ENCODE measurements at places on chromosomes 16 and 17.

DNA sequence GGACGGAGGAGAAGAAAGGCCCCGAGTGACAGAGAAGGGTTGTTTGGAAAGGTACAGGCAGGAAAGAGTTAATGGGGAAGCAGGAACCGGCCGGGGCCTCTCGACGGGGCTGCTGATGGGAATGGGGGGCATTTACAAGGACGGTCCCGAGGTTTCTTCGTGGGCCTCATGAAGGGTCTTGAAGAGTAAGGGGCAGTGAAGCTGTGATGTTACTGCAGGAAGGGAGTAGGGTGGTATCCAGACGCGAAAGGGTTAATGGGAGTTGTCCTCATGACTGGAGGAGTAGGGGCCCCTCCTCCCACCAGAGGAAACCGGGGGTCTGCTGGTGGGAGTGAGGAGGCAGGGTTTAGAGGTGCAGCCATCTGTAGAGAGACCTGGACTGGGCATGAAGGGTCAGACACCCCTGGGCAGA is 481 bp downstream of the PDK2 start:
- DNase-seq, result no peak

DNA sequence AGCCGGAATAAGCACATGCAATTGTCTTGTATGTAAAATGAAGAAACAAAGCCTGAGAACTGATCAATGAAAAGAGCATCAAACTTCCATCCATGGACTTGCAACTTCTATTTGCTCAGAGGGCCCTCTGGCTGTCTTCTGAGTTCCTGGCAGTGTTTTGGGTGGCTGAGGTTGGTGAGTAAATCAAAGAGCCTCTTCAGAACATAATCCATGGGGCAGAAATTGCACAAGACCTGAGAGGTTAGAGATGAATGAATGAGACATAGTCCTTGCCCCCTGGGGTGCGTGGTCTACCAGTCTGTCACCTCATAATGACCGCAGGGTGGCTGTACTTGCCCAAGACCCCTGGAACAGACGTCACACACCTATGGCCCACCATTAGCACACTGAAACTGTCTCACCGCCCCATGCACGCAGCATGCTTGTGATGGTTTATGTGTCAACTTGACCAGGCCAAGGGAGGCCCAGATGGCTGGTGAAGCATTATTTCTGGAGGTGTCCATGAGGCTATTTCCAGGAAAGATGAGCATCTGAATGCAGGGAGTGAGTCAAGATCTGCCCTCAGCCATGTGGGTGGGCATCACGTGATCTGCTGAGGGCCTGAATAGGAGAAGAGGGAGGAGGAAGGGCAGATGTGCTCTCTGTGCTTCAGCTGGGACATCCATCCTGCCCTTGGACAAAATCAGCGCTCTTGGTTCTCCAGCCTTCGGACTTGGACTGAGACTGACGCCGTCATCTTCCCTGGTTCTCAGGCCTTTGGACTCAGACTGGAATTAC is 8.3 kb downstream of the PIK3R6 start:
- DNase-seq, result peak; percentile 59

DNA sequence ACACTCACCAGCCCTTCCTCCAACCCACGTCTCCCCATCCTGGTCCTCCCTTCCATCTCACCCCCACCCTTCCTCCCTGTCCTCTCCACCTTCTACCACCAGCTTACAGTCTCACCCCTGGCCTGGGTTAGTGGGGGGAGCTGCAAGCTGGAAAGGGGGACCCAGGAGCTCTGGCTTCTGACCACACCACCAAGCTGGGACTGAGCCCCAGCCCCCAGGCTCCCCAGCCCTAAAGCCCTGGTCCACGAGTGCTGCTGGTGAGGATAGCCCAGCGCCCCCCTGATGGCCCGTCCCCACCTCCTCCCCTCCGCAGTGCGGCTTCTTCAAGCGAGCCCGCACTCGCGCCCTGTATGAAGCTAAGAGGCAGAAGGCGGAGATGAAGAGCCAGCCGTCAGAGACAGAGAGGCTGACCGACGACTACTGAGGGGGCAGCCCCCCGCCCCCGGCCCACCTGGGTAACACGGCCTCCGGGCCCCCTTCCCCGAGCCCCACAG is 7.2 kb upstream of the PDK2 start:
- DNase-seq, result no peak

DNA sequence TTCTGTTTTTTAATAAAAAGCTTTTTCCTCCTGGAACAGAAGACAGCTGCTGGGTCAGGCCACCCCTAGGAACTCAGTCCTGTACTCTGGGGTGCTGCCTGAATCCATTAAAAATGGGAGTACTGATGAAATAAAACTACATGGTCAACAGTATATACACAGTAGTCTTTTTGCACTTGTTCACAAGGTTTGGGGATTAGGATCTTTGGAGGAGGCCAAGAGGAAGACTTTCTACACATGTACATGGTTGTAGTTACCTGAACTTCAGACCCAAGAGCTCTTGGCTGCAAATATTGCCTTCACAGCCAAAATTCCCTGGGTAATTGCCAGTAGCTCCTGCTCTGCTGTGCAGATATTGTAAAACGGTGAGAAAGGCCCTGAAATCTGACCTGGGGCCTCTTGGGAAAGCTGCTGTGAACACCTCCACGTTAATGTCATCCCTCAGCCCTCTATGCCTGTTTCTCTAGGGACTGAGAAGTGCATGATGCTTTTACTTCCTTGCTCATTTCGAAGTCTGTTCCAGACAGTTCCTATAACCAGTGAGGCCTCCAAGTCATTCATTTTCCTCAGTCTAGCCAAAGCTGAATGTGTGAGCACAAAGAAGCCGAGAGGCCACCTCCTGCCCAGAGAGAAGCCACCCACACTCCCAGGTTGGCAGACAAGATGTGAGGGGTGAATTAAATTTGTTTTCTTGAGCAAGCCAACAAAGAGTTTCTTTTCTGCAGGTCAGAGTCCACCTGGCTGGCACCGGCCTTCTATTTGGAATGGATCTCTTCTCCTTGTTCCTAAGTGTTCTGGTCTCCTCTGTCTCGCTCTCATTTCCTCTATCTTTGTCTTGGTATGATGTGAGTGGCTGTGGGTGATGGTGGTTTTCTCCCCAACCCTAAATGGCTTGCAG is 15.9 kb downstream of the ANKRD40 start:
- no peak for DNase-seq

DNA sequence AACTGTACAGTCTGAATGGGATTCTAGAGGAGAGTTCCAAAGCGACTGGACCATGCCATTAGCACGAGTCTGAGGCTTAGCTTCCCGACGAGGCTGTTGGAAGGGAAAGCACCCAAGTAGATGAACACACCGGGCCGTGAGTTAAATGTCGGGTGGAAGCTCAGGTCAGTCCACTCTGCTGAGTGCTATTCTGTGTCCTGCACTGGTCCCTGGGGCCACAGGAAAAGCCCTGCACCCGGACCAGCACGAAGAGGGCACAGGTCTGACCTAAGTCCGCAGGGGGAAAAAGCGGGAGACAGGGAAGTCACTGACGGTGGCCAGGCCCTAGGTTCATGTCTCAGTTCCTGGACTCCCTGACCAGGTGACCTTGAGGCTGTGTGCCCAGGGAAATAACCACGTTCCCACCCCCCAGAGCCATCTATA is 44.1 kb upstream of the RBFOX3 start:
- DNase-seq, result no peak

- DNase-seq, result no peak
Observed at GRCh38 chr16:77536809-77537208, 102.0 kb upstream of the ADAMTS18 start.

DNA sequence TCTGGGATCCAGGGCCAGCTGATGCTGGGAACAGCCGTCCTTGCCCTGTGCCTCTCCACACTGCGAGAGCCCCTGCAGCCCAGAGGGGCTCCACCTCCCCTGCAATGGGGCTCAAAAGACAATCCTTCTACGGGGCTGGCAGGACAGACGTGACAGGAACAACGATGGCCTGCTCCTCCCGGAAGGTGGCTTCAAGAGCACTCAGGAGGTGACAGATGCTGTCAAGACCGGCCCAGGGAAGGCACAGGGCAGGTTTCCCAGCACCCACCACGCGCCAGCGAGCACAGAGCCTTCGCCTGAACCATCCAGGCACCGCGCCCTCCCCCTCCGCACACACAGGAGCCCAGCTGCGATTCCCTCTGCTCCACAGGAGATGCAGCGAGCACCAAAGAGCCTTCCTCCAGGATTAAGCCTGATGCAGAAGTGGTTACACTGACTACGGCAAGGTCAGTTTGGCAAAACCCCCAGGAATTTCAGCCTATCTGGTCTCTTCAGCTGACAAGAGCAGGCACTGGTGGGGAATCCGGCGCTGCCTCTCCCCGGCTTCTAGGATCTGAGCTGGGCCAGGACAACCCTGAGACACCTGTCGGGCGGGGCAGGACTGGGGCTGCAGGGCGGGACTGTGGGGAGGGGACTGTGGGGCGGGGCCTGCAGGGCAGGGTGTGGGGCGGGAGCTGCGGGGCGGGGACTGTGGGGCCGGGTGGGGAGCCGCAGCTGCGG is 103.4 kb downstream of the ZNF778 start:
- DNase-seq, result no peak

DNA sequence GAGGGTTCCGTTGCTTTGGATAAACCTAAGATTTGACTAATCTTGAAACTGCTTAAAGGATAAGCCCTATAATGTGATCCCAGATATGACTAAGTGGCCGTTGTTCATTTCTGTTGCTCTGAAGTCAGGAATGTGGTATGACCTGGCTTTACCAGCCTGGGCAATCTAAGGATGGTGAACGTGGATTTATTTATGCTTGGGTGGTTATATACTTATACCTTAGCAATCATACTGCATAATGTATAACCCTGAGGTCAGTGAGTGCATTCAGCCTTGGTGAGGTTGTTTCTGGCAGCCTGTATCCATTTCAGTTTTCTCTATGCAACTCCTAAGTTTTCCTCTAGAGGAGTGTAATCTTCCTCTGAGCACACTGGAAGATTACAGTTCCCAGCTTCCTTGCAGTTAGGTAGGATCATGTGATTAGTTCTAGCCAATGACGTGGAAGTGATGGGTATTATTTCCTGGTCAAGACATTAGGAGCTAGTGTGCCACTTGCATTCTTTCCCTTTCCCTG is 41.9 kb downstream of the FTO start:
- no peak for DNase-seq

GRCh38 chr16:5820472-5820871 is 722.9 kb upstream of the EEF2KMT start:
- no peak for DNase-seq

- no peak for DNase-seq
Observed at GRCh38 chr16:85072947-85073346, 39.3 kb downstream of the CIBAR2 start.

GRCh38 chr16:30382111-30382881 is at the start of gene SEPTIN1:
TSS of gene SEPTIN1 (minus strand) at chr16:30382561. CDS start at chr16:30382542, 19 bp downstream.
- peak; percentile 84 for DNase-seq

DNA sequence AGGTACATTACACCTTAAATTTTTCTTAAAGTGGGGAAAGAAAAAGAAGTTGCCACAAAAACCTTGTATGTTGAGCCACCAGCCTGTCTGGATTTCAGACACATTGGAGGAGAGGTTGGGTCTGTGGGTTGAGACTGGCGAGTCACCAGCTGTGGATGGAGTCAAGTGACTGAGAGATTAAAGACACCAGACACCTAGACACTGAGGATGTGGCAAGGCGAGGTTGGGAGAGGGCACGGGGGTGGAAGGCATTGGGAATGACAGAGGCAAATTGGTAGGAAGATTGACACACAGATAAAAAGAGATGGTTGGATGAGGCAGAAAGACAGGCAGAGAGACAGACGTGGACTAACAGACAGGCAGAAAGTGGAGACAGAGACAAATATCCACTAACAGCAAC is 49.6 kb downstream of the KCNJ12 start:
- no peak for DNase-seq

GRCh38 chr17:3974138-3974687 is 10.0 kb upstream of the ATP2A3 start:
- no peak for DNase-seq

GRCh38 chr17:73731733-73732132 is 87.5 kb upstream of the SDK2 start:
- DNase-seq, result no peak

- no peak for DNase-seq
Observed at GRCh38 chr17:80963812-80964543, 27.7 kb upstream of the CHMP6 start.
